ENCODE measurements at places on chromosomes 3 and 15.
A peak's percentile ranks its signal among the peaks of the same experiment; 100 is the strongest.

- no peaks in the 10 kb centered on the region for H3K36me3 ChIP-seq
- H3K27ac ChIP-seq = no peak overlapping the region
- no peak for DNase-seq
- H3K27me3 ChIP-seq = no peaks in the 10 kb centered on the region
Observed at GRCh38 chr15:65619626-65620290, 2.0 kb upstream of the SLC24A1 start.

DNA sequence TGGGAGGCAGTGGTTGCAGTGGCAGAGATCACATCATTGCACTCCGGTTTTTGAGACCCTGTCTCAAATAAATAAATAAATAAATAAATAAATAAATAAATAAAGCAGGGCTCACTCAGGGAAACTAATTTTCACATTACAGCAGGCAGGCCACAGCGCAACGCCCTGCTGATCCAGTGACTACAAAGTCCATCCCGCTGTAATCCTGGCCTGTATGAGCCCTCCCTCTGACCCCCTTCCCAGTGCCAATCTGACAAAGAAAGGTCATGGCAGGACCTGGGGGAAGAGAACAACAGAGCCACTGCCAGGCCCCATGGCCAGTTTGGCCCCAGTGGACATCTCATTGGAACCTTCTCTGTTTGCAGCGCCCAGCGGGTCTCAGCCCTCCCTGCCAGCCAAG is 9.3 kb downstream of the SH3BP5 start:
- H3K27ac ChIP-seq = no peak overlapping the region
- H3K4me1 ChIP-seq = peaks cover 64% of the 10 kb centered on the region
- H3K27me3 ChIP-seq = no peaks in the 10 kb centered on the region
- DNase-seq = no peak
- no peak overlapping the region for H3K4me3 ChIP-seq

DNA sequence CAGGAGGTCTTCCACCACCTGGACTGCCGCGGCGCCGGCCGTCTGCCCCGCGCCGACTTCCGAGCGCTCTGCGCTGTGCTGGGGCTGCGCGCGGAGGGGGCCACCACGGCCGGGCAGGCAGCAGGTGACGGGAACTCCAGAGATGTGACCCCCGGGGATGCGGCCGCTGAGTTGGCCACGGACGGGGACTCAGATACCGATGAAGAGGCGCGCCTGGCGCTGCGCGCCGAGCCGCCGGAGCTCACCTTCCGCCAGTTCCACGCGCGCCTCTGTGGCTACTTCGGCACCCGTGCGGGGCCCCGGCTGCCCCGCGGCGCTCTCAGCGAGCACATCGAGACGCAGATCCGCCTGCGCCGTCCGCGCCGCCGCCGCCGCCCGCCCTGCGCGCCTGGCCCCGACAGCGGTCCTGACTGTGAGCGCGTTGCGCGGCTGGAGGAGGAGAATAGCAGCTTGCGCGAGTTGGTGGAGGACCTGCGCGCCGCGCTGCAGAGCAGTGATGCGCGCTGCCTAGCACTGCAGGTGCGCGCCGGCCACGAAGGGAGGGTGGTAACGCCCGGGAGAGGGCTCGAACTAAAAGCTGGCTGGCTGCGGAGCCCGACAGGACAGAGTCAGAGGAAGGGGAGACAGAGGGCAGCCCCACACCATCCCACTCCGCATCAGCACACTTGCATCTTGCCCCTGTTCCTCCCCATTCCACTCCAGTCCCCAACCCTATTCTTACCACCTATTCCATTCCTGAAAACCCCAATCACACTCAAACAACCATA is 885 bp downstream of the EFCC1 start:
- no peak overlapping the region for H3K27ac ChIP-seq
- H3K27me3 ChIP-seq = peaks cover 46% of the 10 kb centered on the region
- H3K4me1 ChIP-seq = peaks cover 24% of the 10 kb centered on the region
- DNase-seq = no peak
- H3K4me3 ChIP-seq = peak overlapping the region; percentile 49

DNA sequence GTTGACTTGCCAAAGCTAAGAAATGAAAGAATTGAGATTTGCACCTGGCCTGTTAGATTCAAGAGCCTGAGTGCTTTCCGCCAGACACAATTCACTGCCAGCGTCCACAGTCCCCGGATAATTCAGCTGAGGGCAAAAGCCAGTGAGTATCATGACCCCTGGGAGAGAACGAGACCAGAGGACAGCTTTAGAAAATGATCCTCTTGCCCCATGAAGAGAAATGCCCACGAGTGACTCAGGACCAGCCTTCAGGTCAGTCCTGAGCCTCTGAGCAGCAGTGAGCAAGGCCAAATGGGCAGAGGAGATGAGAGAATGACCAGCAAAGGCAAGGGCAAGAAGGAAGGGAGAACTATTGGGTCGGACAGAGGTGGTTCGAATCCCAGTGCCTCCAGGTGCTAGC is 273.5 kb downstream of the FAM43A start:
- H3K4me3 ChIP-seq = no peak overlapping the region
- H3K27ac ChIP-seq = no peak overlapping the region
- no peak for DNase-seq
- H3K27me3 ChIP-seq = peaks cover 52% of the 10 kb centered on the region

DNA sequence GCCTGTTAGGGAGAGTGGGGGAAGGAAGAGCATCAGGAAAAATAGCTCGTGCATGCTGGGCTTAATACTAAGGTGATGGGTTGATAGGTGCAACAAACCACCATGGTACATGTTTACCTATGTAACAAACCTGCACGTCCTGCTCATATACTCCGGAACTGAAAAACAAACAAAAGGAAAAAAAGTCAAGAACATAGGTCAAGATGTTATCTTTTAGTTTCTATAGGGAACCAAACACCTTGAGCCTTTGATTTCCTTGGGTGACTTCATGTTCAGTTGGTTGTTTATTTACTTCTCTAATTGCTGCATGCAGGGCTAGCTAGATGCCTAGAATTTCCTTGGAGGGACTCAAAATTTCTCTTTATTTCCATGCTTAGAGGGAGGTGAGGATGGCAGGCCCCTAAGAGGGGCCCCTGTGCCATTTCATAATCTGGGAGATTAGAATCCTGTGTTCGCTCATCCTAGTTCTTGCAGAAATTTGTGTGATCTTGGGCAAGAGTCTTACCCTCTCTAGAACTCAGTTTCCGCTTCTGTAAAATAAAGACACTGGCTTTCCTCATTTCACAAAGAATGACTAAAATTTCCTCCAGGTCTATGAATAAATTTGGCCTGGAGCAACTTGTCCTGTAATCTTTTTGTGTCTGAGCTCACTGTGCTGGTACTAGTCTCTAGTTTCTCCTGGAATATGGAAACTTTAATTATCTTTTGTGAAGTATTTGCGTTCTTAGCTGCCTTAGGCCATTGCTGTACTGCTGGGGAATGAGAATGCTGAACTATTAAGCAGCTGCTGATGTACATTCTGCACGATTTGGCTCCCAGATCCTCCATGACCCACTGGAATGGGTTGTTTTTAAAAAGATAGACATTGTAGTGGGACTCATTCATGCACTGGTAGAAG is 457.5 kb downstream of the EDEM1 start:
- no peak overlapping the region for H3K27ac ChIP-seq
- no peaks in the 10 kb centered on the region for H3K27me3 ChIP-seq
- no peak for DNase-seq
- no peaks in the 10 kb centered on the region for H3K4me1 ChIP-seq
- no peak overlapping the region for H3K4me3 ChIP-seq

DNA sequence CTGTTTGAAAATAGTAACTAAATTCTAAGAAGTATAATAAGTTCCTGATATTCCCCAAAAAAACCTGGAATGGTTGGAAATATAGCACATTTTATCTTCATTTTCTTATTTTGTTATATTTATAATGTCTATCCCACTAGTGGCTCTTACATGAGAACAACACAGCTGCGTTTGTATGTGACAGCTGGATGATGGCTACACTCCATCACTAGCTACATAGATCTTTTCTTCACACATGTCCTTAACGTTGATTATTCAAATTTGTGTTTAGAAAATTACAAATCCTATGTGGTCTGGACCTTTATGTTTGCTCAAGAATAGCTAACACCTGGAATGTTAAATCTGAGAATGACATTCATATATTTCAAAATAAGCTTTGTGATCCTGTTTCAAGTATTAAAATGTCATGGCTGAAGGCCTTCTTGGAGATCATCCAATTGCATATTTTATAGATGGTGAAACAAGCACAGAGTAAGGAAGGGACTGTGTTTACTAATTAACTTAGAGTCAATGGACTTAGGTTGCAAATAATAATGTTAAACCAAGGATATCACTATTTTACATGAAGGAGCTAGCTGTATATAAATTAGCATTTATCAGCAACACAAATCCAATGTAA is 60.8 kb downstream of the ATP13A5 start:
- H3K36me3 ChIP-seq = no peaks in the 10 kb centered on the region
- H3K4me3 ChIP-seq = no peak overlapping the region
- no peaks in the 10 kb centered on the region for H3K4me1 ChIP-seq
- no peak for DNase-seq
- H3K27ac ChIP-seq = no peak overlapping the region

Measured in central memory CD8-positive, alpha-beta T cell (primary cell).